Activated T-helper 9 cell treated with anti-CD3 and anti-CD28 coated beads, Interleukin-2, amount 50 U/mL, for 16 hours (primary cell): ENCODE measurements at places on chromosomes 1 and 21.

DNA sequence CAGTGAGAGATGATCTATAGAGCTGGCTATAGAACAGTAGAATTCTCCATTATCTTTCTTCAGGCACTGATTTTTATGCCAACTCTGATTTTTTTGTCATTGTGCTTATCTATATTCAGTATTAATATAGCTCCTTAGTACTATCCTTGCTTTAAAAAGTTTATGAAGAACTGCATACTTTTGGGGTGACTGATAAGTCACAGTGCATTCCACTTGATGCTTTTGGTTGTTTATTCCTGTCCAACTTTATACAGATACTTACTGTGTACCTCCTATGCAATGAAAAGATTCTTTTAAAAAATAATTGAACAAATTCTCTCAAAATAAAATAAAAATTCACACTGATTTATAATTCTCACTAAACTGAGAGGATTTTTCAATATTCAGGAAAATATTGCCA, 71.6 kb downstream of the COL24A1 start:
- DNase-seq = no peak

DNA sequence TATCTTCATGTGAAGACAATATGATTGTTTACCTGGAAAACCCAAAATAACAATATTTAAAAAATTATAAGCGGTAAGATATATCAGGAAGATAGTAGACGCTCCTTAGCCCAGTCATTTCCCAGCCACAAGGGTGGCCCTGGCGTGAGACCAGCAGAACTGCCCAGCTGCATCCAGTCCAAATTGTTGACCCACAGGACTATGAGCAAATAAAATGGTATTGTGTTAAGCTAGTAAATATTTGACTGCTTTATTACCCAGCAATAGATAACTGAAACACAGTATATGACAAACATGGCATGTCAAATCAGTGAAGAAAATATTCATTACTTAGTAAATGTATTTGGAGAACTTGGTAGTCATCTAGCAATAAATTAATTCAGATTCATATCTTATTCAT, 294.3 kb upstream of the SPAG17 start:
- no peak for DNase-seq

GRCh38 chr1:25550683-25551310, 7.4 kb downstream of the LDLRAP1 start:
- no peak for DNase-seq

DNA sequence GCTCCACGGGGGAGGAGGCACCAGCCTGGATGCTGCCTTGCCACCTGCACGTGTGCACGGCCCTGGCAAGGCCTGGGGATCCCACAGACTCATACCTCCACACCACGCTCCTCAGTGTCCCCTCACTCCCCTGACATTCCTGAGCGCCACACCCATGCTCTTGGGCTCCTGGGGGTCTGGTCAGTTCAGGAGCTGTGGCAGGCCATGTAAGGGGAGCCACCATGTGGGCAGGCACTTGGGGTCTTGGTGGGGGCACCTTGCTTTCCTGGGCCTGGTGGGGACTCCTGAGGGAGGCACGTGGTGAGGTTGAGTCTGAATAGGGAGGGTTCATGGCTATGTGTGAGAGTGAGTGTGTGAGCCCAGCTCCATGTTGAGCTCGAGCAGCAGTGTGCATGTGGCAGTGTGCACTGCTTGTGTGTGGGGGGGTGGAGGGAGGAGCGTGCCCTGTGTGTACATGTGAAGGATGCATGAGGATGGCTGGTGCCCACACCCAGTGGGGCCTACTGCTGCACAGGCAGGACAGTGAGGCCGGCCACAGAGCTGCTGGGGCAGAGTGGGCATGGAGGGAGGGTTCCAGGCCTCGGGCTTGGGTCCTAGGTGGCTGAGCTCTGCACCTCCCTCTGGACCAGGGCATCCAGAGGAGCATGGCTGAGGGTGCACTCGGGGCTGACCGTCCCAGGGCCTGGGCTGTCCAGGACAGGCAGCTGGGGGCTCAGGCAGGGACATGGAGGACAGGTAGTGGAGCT, 1.6 kb downstream of the GJC2 start:
- no peak for DNase-seq

- no peak for DNase-seq
Measured at GRCh38 chr1:14921057-14921456, 232.5 kb upstream of the TMEM51 start.

- DNase-seq = no peak
Measured at GRCh38 chr1:225750875-225751824, 26.5 kb upstream of the SRP9 start.

DNA sequence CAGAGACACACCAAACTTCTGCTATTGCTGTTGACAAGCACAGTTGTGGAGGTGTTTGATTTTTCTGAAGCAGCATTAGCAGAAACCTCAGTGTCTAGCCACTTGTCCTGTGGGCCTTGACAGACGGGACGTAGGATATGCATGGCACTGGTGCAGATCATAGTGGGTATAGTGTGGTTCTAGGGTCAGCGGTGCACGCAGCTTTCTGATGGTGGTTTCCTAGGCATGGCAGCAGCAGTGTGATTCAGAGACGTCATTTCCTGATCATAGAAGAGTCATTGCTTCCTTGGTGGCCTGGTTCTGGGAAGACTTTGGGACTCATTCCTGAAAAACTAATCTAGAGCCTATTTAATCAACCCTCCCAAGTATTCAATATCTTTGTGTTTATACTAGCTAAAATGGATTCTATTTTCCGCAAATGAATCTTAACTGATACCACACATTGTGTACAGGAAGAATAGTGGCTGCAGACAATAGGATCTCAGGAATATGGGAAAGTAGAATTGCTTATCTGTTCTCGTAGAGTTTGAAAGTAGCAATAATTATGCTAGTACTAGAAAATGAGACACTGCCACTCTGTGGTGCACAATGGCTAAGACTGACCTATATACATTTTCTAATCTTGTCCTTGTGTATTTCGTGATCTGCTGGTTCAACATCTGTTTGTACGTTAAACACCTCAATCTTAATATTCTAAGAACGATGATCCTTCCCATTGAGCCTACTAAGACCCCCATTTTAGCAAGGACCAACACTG, 2.8 kb upstream of the USP1 start:
- no peak for DNase-seq

- no peak for DNase-seq
Measured at GRCh38 chr1:8680664-8681650, 136.5 kb downstream of the RERE start.

DNA sequence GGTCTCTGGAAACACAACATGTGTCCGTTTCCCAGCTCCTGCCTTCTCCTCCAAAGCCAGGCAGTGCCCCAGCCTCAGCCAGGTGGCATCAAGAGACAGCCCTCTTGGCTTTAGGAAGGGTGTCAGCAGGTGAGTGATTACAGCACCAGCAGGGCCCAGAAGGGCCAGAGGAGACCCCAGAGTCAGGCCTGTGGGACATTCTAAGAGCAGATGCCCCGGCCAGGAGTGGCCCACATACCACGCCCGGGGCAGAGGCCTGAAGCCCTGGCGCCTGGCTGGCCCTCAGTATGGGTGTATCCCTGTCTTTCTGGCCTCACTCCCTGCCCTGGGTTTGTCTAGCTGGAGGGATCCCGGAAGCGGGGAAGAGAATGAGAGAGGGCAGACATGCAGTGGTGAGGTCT, 109.2 kb downstream of the CASZ1 start:
- DNase-seq = no peak

DNA sequence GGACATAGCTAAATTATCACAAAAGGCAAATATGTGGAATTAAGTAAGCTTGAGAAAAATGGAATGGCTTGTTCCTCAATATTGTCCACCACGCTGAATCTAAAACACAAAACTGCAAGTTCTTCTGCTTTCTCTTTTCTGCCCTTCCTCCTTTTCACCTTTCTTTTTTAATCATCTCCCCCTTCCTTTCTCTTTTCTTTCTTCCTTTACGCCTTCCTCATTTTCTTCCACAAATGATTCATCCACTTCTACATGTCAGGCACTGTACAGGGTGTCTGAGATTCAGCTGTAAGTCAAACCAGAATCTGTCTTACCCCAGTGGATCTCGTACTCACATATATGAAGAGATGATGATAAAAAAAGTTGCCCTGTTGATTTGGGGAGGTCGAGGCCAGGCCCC, 1182.5 kb downstream of the MRPL39 start:
- no peak for DNase-seq

DNA sequence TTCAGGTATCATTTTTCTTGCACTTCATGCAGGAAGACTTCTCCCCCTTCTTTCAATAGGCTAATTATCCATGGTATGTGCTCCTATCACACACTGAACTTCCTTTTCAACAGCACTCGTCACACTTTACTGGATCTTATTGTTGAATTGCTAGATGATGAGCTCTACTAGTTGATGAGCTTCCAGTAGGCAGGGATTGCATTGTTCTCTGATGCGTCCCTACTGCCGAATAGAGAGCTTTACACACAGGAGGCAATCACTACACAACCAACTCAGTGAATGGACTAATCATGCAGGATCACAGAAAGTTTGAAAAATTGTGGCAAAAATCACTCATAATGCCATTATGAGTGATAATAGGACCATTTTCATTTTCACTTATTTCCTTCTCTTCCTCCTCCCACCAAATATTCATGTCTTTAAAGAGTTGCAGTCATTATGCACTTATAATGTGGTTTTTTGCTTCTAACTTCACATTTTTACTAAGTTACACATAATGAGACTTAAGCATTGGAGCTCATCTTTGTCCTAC, 128.1 kb upstream of the ZNF648 start:
- DNase-seq = no peak

DNA sequence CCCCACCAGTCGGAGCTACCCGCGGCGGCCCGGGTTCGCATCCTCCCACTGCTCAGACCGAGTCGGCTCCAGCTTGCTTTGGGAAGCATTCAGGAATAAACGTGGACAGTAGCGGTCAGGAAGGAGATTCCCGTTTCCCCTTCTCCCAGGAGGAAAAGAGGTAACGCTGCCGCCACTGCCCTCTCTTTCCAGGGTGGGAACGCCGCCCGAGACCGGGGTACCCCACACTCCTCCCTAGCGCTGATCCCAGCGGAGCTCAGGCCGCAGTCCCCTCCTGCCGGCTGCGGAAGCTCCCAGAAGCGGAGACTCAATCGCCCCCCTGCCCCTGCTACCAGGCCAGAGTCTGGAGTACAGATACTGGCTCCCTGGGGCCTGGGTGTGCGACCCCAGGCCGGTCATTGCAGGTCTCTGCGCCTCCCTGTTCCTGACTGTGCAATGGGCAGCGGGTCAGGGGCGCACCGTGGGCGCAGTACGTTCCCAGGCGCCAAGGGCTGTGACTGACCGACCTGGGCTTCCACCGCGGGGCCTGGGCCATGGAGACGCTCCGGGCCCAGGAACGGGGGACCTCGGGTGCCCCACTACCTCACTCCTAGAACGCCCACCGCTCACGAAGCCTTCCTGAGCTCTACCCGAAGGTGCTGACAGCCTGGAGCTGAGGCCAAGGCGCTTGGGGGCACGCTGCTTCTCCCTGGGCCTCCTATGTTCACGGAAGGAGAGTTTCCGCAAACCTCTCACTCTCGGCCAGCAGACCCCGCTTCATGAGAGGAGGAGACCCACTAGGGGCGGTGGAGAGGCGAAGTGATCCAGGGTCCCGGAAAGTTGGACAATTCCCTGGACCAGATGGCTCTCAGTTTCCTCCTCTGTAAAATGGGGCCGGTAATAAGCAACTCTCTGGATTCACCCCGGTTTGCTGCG, 7.8 kb downstream of the DMRTA2 start:
- DNase-seq = no peak

GRCh38 chr1:20823845-20824244, 36.7 kb upstream of the HP1BP3 start:
- DNase-seq = no peak

DNA sequence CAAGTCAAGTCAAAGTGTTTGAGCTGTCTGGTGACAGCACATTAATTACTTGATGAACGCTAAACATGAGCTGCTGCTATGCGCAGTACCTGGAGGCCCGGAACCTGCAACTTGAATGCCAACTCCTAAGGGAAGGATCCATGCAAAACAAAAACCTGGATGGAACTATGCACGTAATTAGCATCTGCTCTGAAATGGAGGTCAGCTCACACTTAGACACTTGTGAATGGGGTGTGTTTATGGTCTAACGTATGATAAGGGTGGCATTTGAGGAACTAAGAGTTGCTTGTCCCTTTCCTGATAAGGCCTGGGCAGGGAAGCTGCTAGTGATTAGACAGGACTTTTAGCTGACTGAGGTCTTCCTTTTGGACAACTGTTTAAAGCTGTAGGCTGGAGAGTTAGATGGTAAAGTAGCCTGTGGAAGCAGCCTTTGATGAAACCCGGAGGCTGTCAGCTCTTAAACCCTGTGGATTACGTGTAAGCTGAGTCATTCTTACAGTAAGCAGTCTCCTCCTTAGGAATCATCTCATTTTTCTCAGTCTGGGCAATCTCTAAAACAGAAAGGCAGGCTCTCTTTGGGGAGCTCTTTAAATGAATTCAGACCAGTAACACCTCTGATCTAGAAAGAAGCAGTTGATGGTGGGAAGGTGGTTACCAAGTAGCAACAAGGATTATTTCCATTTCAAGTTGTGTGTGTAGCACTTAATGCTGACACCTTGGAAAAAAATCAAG, 6.8 kb downstream of the TENT5C start:
- no peak for DNase-seq
